ENCODE measurements at places on chromosomes 1 and 21.

- DNase-seq: no peak
Measured at GRCh38 chr1:1332774-1333480, 1.8 kb downstream of the TAS1R3 start.

GRCh38 chr1:1387098-1388077 is 11.7 kb downstream of the CCNL2 start:
- no peak for DNase-seq

DNA sequence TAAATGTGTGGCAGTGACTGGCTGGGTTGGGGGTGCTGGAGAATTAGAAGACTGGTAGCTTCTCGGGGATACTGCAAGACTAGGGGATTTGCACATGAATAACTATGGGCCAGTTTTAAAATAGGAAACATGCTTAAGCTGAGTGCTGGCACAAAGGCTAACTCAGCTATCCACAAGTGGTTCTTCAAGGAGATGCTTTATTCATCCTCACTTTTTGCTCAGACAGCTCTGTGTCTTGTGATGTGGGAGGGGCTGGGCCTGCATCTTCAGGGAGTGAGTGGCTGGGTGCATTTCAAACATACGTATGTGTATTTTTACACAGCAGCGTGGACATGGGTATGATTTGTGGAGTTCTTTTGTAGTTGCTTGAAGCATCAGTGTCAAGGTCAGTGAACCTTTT is 2.3 kb downstream of the COQ8A start:
- no peak for DNase-seq

- no peak for DNase-seq
Measured at GRCh38 chr21:45637883-45638282, 5.6 kb upstream of the PCBP3 start.

GRCh38 chr1:196214866-196215265 is 393.4 kb downstream of the KCNT2 start:
- DNase-seq: no peak

Measured in hematopoietic multipotent progenitor cell treated with erythropoietin and hydrocortisone succinate and interleukin-3 and kit ligand, for 4 days (in vitro differentiated cells).